ENCODE measurements at places on chromosomes 7 and 10.

- DNase-seq, result no peak
These were observed 10.0 kb downstream of the CYP3A43 start for GRCh38 chr7:99837649-99838361.

GRCh38 chr10:49116509-49117375, 1.4 kb upstream of the VSTM4 start:
- no peak for DNase-seq

GRCh38 chr10:127117125-127117524, 79.3 kb downstream of the INSYN2A start:
- no peak for DNase-seq

DNA sequence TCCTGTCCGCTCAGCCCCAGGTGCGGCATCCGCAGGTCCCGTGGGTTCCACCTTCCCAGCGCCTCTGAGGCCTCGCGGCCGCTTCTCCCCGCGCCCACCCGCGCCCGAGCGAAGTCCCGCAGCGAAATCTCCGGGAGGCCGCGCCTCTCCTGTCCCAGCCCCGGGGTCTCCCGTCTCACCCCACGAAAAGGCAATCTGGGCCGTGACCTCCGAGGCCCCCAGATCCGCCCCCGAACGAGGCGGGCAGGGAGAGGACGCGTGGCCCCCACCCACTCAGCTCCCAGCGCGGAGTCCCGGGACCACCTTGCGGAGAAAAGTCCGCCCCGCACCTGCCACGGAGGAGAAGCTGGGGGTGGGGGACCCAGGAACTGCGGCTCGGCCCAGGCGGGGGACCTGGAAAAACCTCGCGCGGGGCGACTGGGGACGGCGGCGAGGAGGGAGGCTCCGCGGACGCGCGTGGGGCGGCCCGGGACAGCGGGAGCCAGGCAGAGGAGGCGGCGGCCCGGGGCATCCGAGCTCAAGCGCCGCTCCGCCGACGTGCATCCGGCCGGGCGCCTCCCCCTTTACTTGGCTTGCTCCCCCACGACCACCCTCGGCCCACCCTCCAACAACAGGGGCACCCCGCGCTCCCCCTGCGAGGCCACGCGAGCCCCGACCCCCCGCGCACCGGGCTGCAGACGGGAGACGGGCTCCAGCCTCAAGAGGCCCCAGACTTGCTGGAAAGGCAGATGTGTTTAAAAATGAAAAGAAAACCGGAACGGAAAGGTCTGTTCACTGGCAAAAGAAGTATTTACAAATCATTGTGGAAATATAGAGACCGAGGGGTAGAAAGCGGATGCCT, 33.0 kb upstream of the RNF32 start:
- no peak for DNase-seq

DNA sequence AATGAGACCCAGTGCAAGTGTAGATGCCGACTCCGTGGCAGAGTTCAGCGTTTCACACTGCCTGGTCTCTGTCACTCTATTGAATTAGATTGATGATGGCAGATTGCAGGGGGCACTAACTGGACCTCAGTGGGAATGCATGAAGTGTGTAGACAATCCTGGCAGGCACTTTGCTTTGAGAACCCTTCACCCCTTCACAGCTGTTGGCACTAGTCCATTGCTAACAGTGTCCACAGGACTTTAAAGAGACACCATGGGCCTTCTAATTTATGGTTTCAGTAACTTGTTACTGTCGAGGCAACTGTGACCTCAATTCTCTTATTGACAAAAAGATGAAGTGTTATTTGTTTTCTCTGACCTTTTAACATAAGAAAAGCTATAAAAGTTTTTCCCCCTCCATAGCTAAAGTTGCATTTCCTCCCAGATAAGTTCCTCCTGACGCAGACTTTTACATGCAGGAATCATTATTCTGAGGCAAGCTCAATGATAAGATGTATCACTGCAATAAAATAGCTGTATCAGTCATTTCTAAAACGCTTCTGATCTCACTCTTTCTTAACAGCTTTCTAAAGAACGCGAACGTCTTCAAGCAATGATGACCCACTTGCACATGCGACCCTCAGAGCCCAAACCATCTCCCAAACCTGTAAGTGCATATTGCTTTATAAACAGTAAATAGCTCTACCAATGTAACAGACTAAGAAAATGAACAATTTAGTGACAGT, 238.9 kb downstream of the FOXP2 start:
- DNase-seq, result no peak

GRCh38 chr10:27997865-27998177, 1.1 kb downstream of the ODAD2 start:
- no peak for DNase-seq

DNA sequence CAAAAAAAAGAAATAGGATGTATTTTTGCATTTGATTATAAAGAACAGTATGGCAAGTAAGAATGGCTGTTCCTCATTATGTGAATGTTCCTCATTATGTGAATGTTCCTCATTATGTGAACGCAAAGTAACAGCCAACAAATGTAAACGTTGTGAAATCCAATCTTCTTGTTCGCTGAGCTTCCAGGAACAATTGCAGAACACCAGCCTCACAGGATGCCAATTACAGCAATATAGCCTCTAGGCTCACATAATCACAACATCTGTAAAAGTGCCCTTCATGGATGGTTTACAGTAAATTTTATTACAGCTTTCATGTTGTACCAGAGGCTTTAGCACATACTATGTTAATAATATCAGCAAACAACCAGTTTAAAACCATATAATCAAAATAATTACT, 71.6 kb downstream of the THSD7A start:
- no peak for DNase-seq

Measured in right lobe of liver (tissue), 6 donors.